AML-193 (cell line): ENCODE measurements at places on chromosomes 2 and 18.

DNA sequence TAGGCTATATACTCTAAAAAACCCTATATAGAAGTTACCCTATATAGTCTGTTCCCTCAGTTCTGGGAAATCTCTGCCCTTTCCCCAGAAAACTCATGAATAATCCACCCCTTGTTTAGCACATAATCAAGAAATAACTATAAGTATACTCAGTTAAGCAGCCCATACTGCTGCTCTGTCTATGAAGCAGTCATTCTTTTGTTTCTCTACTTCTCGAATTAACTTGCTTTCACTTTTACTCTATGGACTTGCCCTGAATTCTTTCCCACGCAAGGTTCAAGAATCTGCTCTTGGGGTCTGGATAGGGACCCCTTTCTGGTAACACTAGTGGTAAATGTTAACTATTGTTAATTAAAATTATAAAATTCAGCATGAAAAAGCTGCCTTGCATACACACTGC is 17.4 kb upstream of the AP1S3 start:
- no peak for DNase-seq

GRCh38 chr2:140639628-140640027 is 1491.2 kb downstream of the LRP1B start:
- no peak for DNase-seq

DNA sequence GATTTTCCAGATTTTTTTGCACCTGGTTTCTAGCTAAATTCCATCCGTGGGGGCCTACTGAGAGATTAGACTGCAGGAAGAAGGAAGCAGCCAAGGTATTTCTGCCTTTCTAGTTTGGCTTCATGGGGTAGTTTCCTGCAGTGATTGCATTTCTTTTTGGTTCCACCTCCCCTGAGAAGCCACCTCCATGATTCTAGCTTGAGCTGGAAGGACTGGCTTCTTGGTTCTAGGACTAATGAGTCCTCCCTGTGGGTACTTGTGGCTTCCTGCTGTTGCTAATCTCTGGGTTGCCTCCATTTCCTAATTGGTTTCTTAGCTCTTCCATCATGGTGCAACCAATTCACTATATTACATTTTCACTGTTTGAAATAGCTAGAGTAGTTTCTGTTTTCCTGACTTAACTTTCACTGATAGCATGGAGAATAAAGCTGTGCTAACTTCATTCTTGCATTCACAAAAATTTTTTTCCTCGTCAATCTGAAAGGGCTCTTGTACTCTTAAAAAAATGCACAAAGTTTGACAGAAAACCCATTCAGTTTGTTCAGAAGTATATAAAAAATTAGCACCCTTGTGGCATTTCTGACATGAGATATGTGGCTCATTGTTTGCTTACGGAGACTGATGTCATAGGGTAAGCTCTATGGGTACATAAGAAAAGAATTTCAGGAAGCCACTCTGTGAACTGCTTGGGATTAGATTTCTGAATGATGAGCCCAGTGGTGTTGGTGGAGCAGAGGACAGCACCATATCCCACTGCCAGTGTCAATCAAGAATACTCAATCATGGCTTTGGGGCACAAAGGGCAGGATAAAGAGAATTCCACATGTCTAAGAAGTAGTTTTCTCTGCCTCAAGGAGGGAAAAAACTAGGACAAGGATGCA is 242.8 kb upstream of the RBMS1 start:
- no peak for DNase-seq

DNA sequence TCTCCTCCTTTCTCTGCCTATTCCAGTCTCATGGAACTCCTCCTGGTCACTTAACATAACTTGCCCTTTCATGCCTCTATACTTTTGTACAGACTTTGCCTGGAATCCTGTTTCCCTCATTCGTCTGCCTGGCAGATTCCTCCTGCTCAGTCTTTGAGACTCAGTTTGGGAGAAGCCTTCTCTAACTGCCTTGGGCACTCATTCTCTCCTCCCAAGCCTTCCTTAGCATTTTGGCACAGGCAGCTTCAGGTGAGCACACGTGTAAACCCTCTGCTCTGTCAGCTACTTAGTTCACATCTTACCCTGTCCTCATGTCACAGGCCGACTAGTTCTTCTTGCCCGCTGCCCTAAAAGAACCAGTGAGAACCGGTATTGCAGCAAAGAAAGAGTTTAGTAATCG is 6.0 kb upstream of the FAM98A start:
- no peak for DNase-seq

DNA sequence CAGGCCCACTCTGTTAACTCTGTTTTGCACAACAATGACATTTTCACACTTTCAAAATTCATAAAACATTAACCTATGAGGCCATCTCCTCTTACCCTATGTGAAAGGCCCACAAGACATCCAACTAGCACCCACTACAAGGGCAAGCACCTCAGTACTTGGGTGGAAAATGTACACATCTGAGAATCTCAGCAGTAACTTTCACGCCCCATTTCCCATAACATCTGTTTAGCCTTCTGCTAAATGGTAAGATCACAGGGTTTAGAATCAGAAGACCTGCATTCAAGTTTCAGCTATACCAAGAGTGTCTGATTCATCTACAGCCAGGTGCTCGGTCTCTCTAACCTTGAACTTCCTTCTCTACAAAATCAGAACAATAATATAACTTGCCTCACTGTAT is 89.2 kb downstream of the SP100 start:
- DNase-seq = no peak

DNA sequence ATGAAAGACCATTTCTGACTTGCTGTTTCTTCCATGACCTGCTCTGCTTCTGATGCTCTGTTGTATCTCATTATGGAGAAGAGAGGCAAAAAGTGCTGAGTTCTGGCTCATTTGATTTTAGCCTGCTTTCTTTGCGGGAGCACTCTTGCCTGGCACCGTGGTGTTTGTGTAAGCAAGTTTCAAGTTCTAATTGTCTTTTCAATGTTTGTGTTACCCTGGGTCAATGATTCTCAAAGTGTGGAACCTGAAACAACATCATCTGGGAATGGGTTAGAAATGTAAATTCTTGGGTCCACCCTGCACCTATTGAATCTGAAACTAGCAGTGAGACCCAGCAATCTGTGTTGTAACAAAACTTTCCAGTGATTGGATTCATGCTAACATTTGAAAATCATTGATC is 85.5 kb upstream of the STON1 start:
- DNase-seq = no peak

GRCh38 chr18:36499938-36500337 is 202.4 kb downstream of the FHOD3 start:
- no peak for DNase-seq

- no peak for DNase-seq
Observed at GRCh38 chr18:36947820-36948348, 119.0 kb downstream of the KIAA1328 start.

DNA sequence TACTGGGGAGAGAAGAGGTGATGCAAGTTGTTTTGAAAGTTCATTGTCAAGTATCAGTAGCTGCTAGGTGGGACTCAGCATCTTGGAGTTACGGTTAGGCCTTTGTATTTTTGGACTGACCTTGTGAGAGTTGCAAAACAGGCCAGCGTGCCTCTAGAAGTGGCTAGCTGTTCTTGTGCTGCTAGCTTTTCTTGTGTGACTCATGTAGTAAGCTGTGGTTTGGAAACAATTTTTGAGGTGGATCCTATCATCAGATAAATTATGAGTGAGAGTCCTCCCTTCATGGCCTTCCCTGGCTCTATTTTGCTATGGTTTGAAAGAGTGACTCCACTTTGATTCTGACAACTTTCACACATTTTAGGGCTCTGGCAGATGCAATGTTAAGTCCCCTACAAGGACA is 409.2 kb upstream of the HS6ST1 start:
- DNase-seq = peak; percentile 58

DNA sequence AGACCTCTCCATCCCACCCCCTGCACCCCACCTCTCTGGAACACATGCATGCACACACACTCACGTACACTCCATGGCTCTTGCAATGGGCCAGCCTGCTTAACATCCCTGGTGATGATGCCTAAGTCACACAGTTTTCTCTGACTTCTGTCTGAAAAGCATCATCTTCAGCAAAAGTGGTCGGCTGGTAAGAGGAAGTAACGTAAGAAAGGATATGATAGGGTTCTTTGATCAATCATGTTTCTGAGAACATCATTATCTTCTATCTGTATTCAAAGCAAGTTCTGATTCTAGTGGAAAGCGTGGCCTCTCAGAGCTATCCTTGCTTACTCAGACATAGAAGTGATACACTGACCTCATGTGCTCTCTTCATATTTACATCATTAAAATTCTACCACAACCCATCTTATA is 11.4 kb upstream of the NDUFV2 start:
- no peak for DNase-seq

DNA sequence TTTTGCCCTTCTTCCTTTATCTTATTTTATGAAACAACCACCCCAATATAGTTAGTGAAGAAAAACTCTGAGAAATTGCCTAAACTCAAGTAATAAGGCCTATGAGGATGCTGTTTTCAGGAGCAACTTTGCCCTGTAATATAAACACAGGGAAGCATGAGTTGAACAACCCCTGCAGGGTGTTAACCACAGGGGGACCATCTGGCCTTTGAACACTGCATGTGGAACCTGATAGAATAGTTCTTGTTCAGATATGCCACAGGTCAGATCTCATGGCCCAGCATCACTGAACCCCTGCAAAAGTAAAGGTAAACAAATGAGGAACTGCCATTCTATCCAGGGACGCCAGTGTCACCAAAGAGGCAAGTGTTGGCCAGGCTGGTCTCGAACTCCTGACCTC is 82.6 kb downstream of the MAPK4 start:
- no peak for DNase-seq

- no peak for DNase-seq
Observed at GRCh38 chr2:104215269-104216161, 638.4 kb upstream of the POU3F3 start.

DNA sequence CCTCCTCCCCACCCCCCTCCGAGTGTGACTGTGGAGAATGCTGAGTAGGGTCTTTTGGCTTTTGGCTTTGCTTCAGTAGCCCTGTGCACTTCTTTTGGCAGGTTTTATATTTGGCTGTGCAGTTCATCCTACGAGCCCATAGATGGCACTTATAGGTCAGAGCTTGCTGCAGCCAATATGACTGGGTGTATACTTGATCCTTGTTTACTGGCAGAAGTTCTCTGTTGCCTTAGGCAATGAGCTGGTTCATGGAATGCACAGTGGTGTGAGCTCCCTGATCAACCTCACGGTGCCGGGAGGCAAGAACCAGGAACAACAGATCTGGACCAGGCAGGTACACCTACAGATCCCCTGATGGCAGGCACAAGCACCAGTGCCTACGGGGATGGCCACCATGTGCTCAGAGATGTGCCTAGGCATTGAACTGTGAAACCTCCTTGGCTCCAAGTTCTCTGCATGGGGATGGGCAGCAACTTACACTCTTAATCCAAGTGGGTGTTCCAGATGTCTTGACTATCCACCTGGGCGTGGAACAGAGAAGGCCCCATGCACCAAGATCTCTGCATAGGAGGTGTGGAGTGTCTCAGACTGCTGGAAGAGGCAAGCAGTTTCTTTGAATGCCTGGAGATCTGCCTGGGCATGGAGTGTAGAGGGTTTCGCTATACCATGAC is 190.4 kb downstream of the KIAA1328 start:
- DNase-seq = peak; percentile 3

DNA sequence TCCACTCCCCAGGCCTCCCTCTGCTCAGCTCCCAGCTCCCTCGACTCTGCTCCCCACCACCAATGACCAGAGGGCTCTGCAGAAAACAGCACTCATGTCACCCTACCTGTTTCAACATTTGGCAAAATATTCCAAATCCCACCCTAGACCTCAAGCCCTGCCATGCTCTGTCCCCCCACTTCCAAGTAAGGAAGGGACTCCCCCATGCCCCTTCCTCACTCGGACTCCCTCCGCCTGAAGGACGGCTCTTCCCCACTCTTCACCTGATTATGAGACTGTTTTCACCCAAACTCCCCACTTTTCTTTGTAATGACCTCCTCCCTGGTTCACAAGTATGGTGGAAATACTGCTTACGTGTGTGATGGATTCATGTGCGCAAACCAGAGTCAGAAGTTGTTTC is 208.4 kb downstream of the MGAT5 start:
- DNase-seq = no peak

DNA sequence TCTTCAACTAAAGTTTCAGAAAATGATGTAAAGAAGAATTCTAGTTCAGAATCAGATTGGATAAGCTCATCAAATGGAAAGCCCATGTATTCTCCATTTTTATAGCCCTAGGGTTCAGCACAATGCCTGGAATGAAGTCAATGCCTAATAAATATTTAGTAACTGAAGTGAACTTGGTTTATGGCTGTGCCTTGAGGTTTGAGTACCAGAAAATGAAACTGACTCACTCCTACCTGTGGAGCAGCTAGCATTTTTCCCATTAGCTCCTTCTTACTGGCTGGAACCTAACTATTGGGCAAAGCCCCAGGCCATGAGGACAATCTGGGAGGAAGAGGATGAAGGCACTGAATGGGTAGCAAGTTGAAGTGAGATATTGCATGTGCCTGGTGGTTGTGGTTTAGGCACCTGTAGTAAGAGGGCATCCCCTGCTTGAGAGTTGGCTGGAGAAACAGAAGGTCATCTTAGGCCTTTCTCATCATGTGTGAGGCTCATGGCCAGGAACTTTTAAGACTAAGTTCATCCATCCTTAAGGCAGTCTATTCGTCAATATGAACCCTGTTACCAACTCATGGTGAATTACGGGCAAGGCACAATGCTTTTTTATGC is 85.0 kb upstream of the LYPD1 start:
- DNase-seq = no peak

- DNase-seq = no peak
Observed at GRCh38 chr18:45569566-45570275, 45.6 kb upstream of the SLC14A2 start.

GRCh38 chr2:126657636-126658318 is 1.8 kb downstream of the GYPC start:
- DNase-seq = peak; percentile 89

GRCh38 chr2:24708537-24709152 is 84.5 kb downstream of the PTRHD1 start:
- DNase-seq = no peak

DNA sequence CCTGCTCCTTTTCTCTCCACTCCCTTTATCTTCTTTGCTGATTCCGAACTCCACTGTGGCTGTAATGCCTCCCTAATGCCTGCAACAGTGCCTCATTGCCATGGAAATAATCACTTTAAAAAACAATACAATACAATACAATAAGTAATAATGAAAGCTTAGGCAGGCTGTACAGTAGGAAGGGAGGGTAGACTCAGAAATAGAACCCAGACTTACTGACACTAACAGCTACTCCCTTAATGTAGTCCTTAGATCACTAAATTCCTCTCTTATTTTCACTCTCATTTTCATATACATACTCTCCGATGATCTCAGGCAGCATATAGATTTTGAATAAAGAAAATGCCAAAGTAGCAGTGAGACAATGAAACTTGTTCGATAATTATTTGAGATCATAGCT is 70.2 kb downstream of the DLGAP1 start:
- DNase-seq = no peak

DNA sequence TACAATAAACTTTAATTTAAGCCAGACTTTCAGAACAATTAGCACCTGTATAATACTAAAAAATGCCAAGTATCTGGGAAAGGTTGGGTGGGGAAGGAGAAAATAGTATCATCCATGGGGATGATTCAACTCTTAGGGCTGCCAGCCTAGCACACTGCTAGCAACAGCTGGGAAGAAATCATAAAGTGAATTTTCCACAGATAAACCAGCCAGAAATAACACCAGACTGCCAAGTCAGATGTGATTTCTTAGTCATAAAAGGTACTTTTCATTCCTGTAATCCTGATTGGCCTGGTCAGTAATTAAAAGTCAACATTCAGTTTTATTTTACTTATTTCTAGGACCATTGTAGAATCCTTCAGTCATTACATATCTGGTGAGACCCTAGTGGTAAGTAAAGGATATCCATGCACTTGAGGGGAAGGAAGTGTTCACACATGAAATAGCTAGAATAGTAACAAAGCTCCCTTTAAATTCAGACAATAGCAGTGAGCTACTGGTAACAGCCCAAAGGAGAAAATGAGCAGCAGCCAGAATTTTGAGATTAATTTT is 59.4 kb downstream of the LIMS1 start:
- no peak for DNase-seq
